ENCODE measurements at places on chromosomes 7 and 10.

DNA sequence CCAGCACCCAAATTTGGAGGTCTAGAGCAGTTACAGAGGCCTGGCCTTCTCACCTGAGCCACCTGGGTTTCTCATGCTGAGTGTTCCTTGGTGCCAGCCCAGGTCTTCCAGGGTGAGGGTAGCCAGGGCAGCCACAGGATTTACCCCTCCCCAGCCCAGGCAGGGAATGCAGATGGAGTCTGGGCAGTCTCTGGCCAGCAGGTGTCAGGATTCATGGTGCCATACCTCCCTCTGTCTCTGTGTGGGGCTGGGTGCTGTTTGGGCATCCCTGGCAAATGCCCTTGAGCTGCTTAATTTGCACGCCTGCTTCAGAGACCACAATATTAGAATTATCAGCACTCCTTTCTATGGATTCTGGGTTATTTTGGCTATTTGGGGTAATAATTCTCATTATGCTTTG is 246.7 kb downstream of the GFRA1 start:
- DNase-seq = no peak

GRCh38 chr7:33421429-33421828 is 292.1 kb downstream of the BBS9 start:
- DNase-seq = no peak

DNA sequence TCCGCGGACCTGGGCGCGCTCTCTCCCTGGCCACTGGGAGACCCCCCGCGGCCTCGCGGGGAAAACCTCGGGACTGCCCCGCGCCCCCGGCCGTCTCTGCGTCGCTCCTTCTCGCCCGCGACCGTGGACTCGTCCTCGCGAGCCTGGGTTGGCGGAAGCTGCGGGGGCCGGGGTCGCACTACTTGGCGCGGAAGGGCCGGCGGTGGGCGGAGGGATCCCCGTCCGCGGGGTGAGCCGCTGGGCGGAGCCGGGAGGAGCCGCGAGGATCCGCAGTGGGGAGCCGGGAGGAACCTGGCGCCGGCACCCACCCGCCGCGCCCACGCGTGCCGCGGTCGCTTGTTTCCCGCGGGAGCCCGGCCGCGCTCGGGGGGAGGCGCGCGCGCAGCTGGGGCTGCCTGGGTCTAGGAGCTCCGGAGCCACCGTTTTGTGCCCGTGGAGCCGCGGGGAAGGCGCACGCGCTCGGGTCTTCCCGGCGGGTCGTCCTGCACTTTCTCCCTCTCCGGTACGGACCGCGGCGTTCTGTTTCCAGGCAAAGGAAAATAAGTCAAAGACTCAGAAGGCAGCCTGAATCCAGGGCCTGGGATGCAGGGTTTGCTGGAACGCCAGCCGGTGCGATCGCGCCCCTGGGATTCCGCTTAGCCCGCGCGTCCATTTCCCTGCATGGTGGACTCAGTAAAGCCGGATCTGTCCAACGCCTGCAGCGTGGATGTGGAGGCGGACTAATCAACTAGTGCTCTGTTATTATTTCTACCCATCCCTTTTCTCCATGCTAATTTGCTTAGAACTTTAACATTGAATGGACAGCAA is 28.7 kb upstream of the KMT2C start:
- DNase-seq = peak; percentile 79

GRCh38 chr10:92112462-92112861 is 178.4 kb downstream of the CPEB3 start:
- no peak for DNase-seq

GRCh38 chr7:54811846-54812254 is 52.8 kb upstream of the SEC61G start:
- DNase-seq = no peak
